DMS79 (cell line): ENCODE measurements at places on chromosomes 6 and 20.
A peak's percentile ranks its signal among the peaks of the same experiment; 100 is the strongest.

- no peak for DNase-seq
Observed at GRCh38 chr20:41178904-41179432, 41.6 kb downstream of the PLCG1 start.

- no peak for DNase-seq
Observed at GRCh38 chr6:144317736-144318135, 32.6 kb downstream of the UTRN start.

GRCh38 chr6:139533171-139533570 is 158.7 kb upstream of the CITED2 start:
- DNase-seq, result no peak

- DNase-seq, result no peak
Observed at GRCh38 chr6:43336382-43336781, 27.8 kb upstream of the CRIP3 start.

- DNase-seq, result no peak
Observed at GRCh38 chr6:126020305-126021050, 34.1 kb downstream of the TRMT11 start.

GRCh38 chr6:111381123-111381522 is 101.9 kb downstream of the REV3L start:
- DNase-seq, result peak; percentile 26

DNA sequence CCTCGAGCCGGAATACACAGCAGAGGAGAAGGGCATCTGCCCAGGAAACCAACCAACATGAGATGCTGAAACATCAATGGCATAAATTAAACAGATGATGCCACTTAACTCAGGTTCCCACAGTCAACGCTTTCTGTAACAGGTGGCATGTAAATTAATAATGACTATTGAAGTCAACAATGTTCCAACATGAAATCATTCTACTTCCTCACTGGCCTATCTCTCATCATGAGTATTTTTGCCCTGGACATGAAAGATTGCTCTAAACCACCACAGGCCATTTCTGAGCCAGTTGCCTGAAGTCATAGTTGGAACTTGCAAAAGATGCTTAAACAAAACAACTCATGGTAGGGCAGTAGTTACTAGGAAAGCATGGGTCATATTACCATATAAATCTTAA is 397.9 kb upstream of the JARID2 start:
- no peak for DNase-seq

- DNase-seq, result no peak
Observed at GRCh38 chr6:11416936-11417576, 120.5 kb upstream of the TMEM170B start.

GRCh38 chr6:147744012-147744411 is 235.5 kb downstream of the SAMD5 start:
- DNase-seq, result no peak

- no peak for DNase-seq
Observed at GRCh38 chr20:32271620-32272019, 5.8 kb upstream of the KIF3B start.

DNA sequence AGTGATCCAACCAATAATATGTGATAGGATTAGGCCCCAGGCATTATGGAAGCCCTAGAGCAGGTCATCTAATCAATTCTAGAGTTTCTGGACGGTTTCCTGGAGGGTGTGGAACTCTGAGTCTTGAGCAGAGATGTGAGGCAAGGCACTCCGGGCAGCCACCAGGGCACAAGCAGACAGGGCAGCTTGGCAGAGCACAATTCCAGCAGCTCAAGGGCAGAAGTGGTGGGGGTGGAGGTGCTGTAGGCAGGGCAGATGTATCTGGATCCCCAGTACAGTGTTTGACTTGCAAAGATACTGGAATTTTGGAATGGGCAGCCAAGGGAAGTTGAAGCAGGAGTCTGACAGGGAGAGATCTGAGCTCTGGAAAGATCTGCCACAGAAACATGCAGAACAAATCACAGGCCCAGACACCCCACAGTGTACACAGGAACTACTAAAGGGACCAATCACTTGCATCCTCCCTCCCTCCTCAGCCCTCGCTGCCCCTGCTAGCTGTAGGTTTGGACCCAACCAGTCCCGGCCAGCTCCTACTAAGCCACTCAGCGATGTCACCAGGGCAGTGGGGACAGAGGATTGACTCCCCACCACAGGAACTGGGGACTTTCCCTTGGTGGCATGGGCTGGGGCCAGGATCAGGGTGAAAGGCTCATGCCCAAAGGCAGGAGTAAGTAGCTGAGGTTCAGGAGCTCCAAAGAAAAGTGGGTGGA is 47.0 kb downstream of the TFEB start:
- DNase-seq, result no peak

- no peak for DNase-seq
Observed at GRCh38 chr20:63942969-63943807, 13.0 kb downstream of the UCKL1 start.
